AG10803 (cell line): ENCODE measurements at places on chromosomes 5 and 9.
A peak's percentile ranks its signal among the peaks of the same experiment; 100 is the strongest.

GRCh38 chr5:139131062-139131461 is 67.1 kb downstream of the SIL1 start:
- DNase-seq, result no peak

DNA sequence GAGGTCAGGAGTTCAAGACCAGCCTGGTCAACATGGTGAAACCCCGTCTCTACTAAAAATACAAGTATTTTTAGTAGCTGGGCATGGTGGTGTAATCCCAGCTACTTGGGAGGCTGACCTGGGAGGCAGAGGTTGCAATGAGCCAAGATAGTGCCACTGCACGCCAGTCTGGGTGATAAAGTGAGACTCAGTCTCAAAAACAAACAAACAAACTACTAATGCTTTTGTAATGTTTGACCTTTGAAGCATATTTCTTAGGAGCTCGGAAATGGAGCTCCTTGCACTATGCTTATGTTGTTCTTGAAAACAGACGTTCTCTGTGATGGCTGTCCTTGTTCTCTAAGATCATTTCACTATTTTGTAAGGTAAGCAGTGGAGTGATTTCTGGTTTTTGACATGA is 6.0 kb downstream of the F2RL2 start:
- DNase-seq, result no peak

DNA sequence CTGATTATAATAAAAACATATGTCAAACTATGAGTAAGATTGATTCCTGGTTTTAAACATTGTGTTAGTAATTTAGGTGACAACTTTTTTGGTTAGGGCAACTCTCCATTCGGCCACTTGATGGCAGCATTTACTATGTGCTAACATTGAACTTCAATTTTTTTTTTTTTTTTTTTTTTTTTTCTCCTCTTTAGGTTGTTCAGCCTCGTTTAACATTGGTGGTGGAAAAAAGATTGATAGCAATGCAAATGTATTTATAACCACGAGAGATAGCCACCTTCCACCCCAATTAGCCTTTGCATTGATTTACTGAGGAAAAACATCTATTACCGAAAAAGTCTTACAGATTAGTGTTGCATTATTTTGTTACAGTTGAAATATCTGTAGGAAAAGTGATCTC is 159.1 kb downstream of the CSNK1G3 start:
- peak; percentile 35 for DNase-seq

DNA sequence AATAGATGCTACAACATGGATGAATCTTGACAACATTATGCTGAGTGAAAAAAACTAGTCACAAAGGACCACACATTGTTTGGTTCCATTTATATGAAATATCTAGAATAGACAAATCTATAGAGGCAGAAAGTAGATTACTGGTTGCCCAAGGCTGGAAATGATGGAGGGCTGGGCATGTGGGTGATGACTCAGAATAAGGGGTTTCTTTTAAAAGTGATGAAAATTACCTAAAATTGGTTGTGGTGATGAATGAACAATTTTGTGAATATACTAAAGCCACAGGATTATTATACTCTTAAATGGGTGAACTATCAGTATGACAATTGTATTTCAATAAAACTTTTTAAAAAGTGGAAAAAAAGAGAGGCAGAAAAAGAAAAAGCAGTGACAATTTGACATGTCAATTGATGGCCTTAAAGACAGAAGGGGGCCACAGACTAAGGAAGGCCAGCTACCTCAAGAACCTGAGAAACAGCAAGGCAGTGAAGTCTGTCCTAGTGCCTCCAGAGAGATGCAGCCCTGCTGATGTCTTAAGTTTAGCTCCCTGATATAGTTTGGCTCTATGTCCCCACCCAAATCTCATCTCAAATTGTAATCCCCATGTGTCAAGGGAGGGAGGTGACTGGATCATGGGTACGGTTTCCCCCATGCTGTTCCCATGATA is 182.7 kb downstream of the PIK3R1 start:
- DNase-seq, result no peak

DNA sequence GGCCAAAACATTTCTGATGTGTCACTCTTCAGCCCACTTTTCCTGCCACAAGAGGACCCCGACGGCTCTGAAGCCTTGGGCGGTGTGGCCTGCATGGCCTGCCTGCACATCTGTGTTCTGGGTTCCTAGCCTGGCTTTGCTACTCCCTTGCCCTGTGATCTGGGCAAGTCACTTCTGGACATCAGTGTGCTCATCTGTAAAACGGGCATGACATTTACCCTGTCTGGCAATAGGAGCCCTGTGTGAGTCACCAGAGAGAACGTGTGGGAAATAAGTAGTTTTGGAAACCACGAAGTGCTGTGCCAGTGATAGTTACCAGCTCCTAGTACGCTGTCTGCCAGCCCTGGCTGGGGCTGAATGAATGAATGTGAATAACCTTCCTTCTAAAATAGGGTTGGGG is 90.8 kb downstream of the MACROH2A1 start:
- DNase-seq, result peak; percentile 59

DNA sequence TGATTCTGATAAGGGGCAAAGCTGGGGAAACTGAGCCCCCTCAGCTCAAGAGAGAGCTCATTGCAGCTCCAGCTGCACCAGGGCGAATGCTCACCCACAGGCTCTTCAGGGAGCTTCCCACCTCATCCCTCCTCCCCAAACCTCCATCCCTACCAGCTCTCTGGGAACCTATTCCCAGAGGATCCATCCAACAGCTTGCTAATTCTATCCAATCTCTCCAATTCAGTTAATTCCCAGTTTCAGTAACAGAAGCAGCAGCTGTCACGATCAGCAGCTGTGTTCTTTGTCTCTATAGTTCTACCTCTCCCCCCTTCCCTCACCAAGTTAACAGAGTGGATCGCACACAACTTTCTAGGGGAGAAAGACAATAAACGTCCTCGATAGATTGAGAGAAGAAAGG is 135.5 kb upstream of the EFNA5 start:
- no peak for DNase-seq

DNA sequence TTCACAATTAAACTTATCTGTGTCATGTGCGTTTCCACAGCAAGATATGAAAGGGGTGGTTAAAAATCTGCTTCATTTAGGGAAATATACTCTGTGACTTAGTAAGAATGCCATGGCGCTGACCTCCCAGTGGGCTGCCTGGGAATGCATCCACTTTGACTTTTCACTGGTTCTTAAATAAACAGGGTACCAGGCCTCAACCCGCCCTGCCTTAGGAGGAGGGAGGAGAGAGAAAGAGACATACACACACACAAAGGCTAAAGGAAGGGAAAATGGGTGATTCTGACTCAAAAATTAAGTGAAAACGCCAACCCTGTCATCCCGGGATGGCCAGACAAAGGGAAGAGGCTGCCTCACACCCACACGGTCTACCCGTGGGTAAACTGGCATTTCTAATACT is 122.1 kb downstream of the EBF1 start:
- DNase-seq, result no peak

GRCh38 chr9:24398466-24398865 is 147.2 kb downstream of the IZUMO3 start:
- DNase-seq, result no peak

- peak; percentile 58 for DNase-seq
These were observed 3.2 kb downstream of the RAB24 start for GRCh38 chr5:177300236-177300880.

DNA sequence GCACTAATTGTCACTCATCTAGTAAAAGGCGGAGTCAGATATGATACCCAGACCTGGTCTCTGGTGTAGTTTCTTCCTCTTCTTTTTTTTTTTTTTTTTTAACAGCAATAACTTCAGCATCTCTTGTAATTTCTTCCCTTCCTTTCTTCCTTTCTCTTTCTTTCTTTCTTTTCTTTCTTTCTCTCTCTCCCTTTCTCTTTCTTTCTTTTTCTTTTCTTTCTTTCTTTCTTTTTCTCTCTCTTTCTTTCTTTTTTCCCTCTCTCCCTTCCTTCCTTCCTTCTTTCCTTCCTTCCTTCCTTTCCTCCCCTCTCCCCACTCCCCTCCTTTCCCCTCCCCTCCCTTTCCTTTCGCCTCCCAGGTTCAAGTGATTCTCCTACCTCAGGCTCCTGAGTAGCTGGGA is 25.9 kb upstream of the GNPDA1 start:
- DNase-seq, result no peak

DNA sequence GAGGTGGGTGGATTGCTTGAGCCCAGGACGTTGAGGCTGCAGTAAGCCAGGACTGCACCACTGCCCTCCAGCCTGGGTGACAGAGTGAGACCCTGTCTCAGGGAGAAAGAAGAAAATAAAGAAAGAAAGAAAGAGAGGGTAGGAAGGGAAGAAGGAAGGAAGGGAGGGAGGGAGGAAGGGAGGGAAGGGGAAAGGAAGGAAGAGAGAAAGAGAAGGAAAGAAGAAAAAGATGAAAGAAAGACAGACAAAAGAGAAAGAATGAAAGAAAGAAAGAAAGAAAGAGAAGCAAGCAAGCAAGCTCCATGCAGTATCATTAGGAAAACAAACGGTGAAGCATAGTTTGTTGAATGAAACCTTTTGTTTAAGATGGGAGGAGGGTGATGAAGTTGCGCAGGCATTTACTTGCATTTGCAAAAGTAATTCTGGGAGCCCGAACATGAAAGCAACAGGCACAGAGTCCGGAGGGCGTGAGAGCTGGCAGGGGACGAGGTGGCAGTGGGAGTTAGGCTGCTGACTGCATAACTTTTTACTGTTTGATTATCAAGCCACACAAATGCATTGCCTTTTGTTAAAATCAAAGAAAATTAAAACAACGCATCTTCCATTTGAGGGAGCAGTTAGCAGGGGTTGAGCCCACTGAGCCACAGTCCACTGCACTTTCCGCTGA is 26.0 kb upstream of the CEP72 start:
- no peak for DNase-seq

DNA sequence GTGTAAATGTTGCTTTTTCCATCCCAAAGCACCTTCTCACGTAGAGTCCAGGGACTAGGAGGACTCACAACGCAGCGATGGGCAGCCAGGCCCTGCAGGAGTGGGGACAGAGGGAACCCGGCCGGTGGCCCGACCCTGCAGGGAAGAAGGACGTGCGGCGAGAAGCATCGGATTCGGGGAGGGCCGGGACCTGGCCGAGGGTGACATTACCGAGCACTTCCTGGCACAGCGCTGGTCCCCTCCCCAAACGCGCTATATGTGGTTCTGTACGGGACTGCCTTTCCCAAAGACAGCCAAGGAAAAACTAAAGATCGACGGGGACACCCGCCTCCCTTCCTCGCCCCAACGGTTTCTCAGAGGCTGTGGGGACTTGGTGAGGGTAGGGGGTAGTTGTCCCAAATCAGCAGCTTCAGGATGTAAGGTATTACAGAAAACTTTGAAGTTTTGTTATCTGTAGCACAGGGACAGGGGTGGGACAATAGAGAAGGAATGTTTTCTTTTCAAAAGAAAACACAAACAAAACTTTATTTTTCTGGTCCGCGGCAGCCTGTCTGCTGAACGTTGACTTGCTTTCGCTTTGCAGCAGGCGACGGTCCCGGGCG is 887 bp upstream of the MAP3K1 start:
- DNase-seq, result no peak

DNA sequence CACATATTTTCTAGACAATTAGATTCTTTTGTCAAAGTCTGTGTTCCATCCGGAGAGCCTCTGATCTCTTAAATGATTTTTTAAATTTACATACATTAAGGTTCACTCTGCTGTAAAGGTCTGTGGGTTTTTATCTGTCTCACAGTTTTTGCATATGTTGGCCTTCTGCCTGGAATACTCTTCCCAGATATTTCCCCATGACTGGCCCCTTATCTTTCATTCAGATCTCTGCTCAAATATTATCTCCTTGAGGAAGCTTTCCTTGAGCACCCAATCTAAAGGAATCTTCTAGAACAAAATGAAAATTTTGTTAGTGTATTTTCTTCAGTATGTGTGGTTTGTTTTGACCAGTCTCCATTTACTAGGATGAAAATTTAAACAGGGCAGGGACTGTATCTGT is 26.3 kb downstream of the FAF2 start:
- no peak for DNase-seq

DNA sequence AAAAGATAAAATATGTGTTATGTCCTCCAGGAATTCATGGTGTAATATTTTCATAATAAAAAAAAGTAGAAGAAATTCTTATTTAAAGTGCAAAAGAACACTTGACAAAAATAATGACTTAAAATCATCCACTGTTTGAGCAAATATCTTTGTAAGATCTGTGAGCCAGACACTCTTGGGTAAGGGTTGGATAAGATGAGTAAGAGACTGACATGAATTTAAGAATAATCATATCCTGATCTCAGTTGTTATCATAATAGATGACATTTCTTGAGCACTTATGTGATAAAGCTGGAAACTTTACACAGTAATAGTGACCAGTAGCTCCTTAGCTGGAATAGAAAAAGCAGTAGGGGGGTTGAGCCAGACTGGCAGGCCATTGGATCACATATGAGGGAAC is 40.0 kb upstream of the ADRB2 start:
- no peak for DNase-seq

DNA sequence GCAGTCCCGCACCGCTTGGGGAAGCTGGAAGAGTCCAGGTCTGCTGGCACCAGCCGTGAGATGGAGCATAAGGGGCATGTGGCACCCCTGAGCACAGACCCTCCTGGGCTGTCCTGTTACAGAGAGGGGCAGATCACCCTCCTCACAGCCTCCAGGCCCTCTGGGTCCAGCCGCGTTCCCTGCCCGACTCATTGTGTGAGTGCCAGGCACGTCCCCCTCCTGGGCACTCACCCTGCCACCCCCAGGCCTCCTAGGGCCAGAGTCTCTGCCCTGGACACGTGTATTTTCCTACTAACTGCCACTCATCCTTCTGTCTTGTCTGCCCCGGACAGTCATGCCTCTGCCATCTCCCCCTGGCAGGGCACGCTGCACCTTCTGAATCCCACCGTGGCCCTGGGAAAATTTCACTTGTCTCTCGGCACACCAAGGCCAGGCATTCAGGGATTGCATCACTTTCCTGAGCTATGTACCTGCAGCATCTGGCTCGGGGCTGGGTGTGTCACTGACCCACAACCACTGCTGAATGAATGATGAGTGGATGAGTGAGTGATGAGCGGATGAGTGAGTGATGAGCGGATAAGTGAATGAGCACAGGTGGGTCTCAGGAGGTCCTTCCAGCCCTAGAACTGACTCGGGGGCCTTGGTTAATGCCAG is 21.5 kb upstream of the FCN1 start:
- no peak for DNase-seq

DNA sequence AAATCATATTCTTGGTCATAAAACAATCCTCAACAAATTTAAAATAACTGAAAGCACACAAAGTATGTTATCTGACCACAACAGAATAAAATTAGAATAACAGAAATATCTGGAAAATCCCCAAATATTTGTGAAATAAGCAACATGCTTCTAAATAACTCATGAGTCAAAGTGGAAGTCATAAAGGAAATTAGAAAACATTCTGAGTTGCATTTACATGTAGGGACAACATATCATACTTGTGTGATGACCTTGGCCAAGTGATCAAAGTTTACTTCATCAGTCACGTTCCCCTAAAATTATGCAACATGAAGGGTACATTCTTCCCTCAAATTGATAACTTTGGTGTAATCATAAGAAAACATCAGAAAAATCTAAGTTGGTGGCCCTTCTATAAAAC is 64.7 kb downstream of the CSF2 start:
- DNase-seq, result peak; percentile 40

GRCh38 chr5:93658044-93658443 is 75.0 kb downstream of the NR2F1 start:
- DNase-seq, result peak; percentile 18
